ENCODE measurements at places on chromosomes 6 and 20.

GRCh38 chr6:142045380-142046278 lies 87.1 kb upstream of the GJE1 start:
- peak; percentile 74 for DNase-seq

- DNase-seq: no peak
Observed at GRCh38 chr6:24969343-24969860, 33.6 kb upstream of the RIPOR2 start.

DNA sequence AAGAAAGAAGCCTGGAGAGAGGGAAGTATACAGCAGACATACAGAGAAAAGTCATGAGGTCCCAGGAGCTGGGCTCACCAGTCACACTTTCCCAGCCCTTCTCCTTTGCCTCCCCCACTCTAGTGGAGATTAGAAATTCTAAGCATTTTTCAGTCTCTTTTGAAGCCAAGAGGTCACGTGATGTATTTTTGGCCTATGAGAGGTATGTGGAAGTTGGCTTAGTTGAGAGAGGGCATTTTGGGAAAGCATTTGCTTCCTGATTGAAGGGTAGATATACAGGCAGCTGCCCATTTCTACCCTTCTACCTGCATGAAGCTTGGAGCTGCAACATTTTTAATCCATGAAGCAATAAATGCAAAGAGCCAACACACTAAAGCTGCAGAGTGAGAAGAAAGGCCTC lies 106.0 kb upstream of the TNFAIP3 start:
- peak; percentile 23 for DNase-seq

DNA sequence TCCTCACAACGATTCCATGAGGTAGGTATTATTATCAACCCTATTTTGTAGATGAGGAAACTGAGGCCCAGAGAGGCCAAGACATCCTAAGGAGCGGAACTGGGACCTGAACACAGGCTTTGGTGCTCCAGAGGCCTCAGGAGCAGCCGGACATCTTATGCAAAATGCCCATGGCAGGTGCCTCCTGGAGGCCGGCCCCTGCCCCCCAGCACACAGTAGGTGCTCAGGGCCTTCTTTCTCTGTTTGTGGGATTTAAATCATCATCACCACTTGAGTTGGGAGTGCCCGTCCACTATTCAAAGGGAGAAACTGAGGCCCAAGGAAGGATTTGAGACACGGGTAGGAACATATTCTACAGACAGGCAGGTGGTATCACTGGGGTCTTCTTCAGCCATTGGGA lies 41.2 kb downstream of the CEBPB start:
- DNase-seq: no peak

DNA sequence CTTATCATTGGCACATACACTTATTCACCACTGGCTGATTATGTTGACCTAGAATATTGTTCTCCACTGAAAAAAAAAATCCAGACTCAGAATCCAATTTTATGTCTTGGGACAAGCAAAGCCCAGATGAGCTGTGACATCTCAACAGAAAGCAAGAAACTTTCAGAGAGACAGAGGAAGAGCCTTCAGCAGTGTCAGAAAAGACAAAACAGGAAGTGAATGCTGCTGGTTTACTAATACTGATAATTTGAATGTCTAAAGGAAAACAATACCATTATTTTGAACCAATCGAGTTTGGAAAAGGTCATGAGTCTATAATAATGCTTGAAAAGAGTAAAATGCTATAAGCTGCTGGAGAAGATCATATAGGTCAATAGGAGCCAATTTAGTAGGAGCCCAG lies 179.8 kb upstream of the RIMS1 start:
- no peak for DNase-seq

- DNase-seq: peak; percentile 73
Observed at GRCh38 chr20:11350126-11351005, 567.3 kb upstream of the BTBD3 start.

GRCh38 chr6:131223416-131223815 lies 88.1 kb downstream of the AKAP7 start:
- no peak for DNase-seq

DNA sequence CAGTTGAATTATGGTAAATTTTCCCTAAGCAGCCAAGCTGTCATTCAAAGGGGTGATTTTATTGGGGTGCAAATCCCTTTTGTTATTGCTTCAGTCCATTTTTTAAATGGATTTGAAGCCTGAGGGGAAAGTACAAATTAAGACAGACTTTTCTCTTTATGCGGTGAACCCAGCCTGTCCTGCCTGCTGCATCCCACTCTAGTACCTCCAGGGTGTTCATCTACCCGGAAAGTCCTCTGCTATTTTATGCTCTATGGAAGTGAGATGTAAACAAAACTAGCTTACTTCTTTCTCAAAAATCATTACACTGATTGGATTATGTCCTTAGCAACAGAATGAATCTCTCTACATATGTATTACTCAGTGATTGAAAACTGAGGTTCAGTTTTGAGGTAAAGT lies 1088.9 kb upstream of the CITED2 start:
- peak; percentile 42 for DNase-seq

DNA sequence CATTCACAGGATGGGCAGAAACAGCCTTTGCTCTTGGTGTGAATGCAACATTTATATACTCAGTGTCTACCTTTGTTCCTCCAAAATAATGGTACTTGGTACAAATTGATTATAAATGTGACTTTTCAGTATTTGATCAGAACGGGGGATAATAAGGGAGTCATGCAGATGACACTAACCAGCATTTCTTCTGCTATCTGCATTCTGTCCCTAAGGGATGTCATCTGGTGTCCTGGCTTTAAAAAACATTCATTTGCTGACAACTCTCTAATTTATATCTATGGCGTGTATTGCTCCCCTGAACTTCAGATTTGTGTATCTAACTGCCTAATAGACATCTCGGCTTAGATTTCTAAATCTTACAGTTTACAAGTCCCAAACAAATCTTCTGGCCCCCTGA lies 76.4 kb upstream of the FLRT3 start:
- no peak for DNase-seq

DNA sequence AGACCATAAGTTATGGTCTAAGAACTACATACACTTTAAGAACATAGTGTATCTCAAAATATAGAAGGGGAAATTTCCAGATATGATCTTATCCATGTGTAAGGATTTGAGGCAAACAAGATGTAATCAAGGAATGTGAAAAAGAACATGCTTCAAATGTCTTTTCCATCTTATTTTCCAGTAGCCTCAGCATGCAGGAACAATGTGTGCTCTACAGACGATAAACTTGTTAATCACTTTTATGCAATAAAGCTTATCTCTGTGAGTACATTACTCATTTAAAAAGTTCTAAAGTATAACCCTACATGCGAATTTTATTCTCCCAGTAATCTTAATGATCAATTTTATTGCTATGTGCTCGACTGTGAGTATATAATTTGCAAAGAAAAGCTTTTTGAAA lies 185.2 kb downstream of the ALDH8A1 start:
- DNase-seq: no peak

DNA sequence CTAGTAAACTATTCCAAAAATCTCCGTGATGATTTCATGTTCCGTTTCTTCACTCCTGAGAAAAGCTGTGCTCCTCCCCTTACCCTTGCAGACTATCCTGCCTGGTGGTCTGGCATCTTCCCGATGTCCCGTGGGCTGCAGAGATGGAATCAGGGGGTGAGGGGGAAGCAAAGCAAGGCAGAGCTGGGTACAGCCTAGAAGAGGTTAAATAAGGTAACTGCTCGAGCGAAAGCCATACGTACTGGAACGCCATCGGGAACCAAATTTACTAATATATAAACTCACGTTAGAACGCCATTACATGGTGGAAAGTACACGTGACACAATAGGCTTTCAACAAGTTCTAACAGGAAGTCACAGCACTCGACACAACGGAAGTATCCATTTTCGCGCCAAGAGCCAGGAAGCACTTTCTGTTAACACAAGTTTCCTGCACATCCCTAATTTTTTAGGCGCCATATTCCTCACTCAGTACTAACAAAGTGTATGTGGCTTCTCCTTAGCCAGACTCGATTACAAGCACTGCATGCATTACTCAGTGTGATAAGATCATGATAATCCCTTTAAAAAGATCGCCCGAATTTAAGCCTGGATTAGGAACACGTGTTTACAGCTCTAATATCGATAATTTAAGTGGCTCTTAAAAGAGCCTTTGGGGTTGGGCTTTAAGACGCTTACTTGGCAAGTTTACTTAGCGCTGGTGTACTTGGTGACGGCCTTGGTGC lies 101.6 kb upstream of the PRSS16 start:
- peak; percentile 88 for DNase-seq

GRCh38 chr6:39794231-39794630 lies 2.1 kb downstream of the DAAM2 start:
- no peak for DNase-seq

DNA sequence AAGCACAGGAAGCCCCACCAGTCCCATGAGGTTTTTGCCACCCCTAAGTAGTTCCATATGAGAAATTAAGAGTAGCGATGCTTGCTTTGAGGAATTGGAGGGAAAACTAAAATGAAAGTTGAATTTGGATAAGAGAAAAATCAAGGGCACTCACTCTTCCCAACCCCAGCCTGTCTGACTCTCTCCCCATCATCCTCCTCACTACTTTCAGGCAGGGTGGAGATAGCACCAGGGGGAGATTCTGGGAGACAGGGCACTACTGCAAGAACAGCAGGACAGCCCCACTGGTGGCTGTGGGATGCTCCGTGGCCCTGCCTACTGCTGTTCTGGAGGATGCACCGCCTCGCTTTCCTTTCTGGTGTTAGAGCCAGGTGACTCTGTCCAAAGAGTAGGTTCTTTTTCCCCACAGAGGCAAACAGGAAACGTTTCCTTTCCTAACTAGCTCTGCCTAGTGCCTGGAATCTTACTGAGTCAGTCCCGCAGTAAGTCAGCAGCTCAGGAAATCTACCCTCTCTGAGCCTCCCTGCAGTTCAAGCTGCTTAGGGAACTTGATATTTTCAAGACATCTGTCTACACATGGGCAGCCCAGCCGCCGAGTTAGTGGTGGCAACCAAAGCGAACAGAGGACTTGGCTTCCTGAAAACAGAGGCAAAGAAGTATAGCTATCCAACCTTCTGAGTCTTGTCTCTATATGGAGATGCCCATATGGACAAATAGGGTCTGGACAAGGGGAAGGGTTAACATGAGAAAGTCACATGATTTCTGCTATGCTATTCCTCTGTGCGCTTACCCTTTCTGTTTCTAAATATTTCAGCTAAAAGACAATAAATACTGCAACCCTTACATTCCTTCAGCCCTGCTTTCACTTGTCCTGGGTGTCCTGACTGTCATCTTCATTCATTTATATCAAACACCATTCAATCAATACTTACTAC lies 11.4 kb downstream of the HLA-E start:
- peak; percentile 45 for DNase-seq

GRCh38 chr6:18260448-18261106 lies 3.8 kb downstream of the DEK start:
- peak; percentile 54 for DNase-seq

DNA sequence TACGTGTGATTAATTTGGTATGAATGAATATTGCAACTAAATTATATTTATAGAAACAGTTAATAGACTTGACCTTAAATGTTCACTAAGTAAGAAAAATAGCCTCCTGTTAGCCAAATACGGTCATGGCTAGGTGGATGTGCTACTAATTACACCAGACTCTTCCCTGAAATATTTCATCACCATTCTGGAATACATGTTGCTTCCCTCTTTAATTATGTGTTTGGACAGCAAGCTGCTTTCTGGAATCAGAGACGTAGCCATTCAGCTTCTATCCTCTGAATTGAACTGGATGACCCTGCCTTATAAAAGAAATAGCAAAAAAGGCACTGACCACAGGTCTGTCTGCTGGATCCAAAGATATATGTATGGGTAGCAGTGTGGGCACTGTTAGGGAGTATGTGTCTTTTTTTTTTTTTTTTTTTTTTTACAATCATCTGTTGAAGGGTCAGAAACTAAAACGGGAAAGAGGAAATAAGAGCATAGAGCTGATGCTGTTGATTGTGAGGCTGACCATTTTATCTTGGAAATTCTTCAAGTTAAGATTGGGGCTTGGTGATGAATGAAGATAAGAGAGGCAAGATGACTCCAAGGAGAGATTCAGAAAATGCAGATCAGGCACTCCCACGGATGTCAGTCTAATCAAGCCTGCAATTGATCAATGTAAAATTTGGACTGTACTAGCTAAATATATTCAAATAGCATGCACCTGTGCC lies 283.2 kb upstream of the HSF2 start:
- no peak for DNase-seq

DNA sequence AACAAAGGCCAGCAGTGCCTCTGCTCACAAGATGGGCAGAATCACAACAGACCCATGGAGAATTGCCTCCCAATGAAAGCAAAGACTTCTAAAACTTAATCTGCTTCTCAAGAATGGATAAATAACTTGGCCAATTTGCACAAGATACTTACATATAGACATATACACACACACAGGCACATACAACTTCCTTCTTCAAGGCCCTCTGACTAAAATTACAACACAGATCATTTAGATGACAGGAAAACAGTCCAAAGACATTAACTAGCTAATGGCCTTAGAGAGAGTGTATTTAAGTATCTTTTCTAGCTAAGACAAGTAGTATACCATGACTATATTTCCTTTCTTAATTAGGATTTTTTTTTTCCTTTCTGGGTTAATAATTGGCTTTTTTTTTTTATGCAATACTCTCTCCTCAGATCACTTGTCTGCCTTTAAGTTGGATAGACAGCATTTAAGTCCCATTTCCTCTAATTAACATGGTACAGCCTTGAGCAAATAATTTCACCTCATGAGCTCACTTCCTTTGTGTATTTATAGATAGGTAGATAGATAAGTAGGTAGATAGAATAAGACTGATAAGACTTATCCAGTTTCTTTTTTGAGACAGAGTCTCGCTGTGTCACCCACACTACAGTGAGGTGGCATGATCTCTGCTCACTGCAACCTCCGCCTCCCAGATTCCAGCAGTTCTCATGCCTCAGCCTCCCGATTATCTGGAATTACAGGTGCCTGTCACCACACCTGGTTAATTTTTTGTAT lies 70.0 kb downstream of the NRSN1 start:
- no peak for DNase-seq

DNA sequence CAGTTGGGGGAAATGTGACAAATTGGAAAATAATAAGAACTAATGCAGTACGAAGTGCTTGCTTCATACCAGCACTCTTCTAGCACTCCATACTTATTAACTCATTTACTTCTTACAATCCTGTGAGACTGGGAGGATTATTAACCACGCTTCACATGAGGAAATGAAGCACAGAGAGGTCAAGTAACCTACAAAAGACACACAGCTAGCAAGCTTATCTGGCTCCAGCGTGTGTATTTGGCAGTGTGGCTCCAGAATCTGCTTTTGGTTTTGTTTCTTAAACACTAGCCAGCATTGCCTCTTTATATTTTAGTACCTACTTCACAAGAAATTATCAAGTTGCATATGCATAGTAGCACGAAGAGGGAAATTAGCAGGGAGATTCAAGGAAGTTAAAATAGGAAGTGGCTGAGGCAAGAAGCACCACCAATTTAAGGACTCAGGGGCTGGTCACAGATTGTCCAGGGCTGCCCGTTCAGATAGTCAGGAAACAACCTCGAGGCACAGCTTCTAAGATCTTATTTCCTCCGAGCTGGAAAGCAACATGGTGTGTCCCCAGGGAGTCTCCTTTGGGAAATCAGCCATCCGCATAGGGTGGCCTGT lies 302.7 kb upstream of the PRDM1 start:
- no peak for DNase-seq

- no peak for DNase-seq
Observed at GRCh38 chr6:51203504-51203903, 384.8 kb downstream of the TFAP2B start.

All from AG10803 (cell line).